ENCODE measurements at places on chromosomes 1 and 21.

DNA sequence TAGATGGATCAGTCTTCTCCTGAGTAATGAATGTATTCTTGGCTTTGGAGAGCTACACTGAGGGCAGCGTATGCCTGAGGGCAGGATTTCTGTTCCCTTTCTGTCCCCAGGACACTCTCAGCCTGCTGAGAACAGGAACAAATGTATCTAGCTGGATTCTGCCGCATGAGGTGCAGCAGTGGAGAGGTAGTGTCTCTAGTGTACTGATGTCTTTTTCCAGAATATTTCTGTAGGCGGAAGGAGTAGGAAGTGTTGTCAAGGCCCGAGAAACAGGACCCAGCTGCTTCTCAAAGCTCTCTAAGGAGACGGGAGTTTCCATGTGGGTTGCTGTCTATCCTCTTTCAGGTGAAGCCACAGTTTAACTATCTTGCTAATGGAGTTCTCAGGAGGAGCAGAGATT lies 65.5 kb downstream of the MT1HL1 start:
- no peak for DNase-seq

DNA sequence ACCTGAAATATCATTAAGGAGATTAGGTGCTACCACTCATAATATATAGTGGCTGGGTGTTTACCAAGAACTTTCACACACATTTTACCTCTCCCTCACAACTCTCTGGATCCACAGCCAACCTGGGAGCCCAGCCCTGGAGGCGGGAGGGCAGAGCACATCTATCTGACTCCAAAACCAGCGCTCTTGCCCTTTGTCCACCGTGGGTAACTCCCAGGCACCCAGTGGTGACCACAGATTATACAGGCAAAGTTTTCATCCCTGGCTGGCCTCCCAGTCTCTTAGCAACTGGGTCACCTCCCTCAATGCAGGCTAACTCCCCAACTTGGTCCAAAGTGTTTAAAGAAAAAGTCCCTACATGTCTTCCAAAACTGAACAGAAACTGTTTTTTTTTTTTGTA lies 2.4 kb downstream of the PAQR7 start:
- DNase-seq = no peak

DNA sequence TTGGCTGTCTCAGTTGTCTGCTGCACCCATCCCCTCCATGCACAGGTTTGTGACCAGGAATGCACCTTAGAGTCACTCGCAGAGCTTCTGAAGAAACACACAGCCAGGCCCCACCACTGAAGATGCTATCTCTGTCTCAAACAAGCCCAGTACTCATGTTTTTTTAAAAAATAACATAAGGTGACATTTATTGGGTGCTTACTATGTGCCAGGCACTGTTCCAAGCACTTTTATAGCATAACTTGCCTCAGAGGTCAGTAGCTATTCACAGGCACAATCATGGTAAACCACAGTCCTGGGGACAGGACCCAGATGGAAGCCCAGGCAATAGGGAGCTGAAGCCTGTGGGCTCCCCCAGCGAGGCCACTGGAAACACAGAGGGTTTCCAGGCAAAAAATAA lies 8.8 kb upstream of the ATP13A2 start:
- DNase-seq = no peak

DNA sequence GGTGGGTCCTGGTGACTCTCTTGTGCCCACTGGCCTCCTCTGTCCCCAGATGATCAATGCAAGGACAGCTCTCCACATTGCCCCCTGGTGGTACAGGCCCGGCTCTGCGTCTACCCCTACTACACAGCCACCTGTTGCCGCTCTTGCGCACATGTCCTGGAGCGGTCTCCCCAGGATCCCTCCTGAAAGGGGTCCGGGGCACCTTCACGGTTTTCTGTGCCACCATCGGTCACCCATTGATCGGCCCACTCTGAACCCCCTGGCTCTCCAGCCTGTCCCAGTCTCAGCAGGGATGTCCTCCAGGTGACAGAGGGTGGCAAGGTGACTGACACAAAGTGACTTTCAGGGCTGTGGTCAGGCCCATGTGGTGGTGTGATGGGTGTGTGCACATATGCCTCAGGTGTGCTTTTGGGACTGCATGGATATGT lies 10.8 kb downstream of the ADAMTSL4 start:
- no peak for DNase-seq
